Stimulated activated CD8-positive, alpha-beta memory T cell treated with anti-CD3 and anti-CD28 coated beads, Interleukin-15, amount 100 ng/mL, for 4 hours (primary cell): ENCODE measurements at places on chromosomes 1 and 21.

DNA sequence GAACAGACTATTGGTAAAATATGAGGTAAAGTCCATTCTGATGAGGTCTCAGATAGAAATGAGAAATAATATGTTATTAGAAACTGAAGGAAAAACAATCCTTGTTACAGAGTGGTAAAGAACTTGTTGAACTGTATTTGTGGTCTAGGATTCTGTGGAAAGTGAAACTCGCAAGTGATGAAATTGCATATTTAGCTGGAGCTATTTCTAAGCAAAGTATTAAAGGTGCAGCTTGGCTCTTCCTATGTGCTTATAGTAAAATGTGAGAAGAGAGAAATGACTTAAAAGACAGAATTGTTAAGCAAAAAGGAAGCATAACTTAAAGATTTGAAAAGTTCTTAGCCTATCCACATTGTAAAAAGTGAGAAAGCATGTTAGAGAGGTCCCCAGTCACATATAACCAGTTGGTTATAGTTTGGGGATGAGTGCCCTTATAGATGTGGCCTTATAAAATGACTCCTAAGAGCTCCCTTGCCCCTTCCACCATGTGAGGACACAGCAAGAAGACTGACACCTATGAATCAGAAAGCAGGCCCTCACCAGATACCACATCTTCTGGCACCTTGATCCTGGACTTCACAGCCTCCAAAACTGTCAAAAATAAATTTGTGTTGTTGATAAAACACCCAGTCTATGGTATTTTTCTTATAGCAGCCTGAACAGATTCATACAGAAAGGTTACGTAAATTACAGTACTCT lies 24.8 kb downstream of the PHTF1 start:
- DNase-seq, result no peak

- no peak for DNase-seq
These were observed 21.2 kb upstream of the MTR start for GRCh38 chr1:236773919-236774318.

GRCh38 chr21:39281853-39282252 lies 31.6 kb downstream of the BRWD1 start:
- DNase-seq, result no peak

DNA sequence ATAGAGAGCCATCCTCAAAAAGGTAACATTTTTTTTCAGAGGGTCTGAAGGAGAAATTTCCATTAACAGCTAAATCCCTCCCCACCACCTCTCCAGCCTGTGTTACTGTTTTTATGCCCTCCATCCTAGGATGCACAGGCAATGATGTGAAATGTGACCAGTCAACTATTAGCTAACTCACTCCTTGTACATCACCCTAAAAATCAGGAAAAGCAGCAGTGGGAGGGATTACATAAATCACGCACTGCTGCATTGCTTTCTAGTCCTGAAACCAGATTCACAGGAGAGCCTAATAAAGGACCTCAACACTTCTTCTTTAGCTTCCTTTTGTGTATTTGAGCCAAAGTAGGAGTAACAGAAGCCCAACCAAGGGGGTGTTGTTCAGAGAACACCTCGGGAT lies 66.3 kb downstream of the LMO4 start:
- no peak for DNase-seq

DNA sequence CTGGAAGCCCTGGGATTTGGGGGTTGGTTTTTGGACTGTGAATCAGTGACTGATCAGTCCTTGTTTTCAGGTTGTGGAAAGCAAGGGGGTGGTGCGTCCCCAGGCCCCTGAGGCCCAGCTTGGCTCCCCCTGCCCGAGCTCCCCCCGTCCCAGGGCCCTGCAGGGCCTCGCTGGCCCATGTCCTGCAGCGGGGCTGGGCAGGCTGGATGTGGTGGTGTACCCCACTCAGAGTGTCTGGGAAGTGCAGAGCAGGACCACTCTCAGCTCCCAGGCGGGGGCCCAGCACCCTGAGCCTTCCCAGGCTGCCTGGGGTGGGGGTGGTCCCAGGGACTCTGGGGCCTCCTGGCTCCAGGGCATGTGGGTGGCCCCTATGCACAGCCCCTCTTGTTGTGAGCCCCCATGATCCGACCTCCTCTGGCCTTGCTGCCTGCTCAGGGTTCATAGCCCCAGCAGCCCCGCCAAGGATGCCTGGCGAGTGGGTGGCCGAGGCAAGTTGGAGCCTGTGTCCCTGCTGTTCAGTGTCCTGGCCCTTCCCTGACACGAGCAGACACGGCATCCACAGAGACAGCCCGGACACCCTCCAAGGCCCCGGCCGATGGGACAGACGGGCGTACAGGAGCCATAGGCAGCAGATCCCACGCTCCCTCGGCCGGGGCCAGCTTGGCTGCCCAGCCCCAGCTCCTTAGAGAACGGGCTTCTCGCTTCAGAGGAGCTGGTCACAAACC lies 37.9 kb downstream of the SLX9 start:
- no peak for DNase-seq

DNA sequence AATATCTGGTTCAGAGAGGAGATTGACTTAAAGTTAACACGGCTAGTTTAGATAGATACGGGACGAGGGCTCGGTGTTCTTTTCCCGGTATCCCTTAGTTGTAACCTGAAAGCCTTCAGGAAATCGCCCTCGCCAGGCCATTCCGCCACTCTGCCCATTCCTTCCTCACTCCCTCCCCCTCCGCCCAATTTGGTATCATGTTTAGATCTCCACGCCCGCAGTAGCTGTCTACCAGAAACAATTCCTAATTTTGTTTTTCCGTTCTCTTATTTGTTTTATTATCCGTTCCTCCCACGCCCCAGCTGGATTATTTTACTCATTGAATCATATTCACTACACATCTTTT lies 685 bp upstream of the VAMP4 start:
- no peak for DNase-seq

- DNase-seq, result no peak
These were observed 14.9 kb downstream of the MAP3K7CL start for GRCh38 chr21:29145354-29145782.
